ENCODE measurements at places on chromosomes 12 and 14.

- no peak for DNase-seq
These were observed 12.6 kb upstream of the OR8S1 start for GRCh38 chr12:48512855-48513254.

- DNase-seq, result no peak
These were observed 1.3 kb upstream of the LTBP2 start for GRCh38 chr14:74613211-74613914.

GRCh38 chr14:68359837-68360552 lies 432.9 kb downstream of the ZFP36L1 start:
- no peak for DNase-seq

GRCh38 chr14:33859306-33859705 lies 91.6 kb downstream of the EGLN3 start:
- DNase-seq, result no peak

DNA sequence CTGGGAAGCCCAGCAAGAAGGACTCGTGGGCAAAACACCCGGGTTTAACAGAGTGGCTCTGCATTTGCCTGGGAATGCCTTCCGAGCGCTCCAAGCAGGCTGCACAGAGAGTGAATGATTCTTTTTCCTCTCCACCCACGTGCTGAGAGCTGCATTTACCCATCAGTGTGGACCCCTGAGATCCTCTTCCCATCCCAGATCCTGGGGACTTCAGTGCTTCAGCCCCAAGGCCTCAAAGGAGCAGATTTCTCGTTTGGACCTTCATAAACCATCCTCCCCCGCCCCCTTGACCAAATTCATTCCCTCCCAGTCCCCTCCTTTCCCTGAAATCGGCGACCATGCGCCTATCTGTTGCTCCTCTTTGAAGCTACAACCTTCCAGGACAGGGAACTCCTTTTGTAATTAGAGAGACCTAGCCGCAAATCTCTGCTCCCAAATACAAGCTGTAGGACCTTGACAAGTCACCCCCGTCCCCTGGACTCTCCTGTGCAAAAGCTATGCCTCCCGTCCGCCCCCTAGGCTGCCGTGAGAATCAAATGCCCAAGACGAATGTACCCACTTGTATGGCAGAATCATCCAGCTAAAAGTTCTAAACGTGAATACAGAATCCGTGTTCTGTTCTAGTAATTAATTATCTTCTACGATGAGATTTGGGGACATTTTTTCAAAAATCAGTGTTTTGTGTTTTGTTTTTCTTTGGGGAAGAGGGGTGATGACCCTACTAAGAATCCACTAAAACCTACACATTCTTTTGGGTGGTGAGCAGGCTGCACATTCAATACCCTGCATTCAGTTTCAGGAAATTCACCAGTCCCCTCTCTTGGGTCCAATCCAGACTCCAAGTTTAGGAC lies 8.8 kb downstream of the TBX5 start:
- no peak for DNase-seq

- no peak for DNase-seq
These were observed 14.7 kb downstream of the GPR68 start for GRCh38 chr14:91229743-91230200.

- DNase-seq, result no peak
These were observed 44.5 kb downstream of the ASCL4 start for GRCh38 chr12:107818984-107819383.

DNA sequence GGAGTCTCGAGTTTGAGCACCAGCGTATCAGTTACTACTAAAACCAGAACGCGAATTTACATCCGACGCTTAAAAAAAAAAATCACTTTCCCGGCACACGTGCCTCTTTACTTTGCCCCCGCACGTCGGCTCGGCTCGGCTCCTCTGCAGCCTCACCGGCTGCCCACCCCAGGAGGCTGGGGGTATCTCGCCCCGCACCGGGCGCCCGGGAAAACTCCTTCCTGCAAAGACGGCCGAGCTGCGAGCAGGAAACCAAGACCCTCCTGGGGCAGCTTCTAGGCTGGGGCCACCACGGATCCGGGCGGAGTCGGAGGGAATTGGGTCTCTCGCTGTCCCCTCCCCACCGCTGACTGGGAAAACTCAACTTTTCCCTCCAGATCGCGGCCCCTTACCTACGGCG lies 610 bp downstream of the VSIG10 start:
- DNase-seq, result no peak

GRCh38 chr12:58889557-58889956 lies 30.7 kb downstream of the LRIG3 start:
- DNase-seq, result no peak

DNA sequence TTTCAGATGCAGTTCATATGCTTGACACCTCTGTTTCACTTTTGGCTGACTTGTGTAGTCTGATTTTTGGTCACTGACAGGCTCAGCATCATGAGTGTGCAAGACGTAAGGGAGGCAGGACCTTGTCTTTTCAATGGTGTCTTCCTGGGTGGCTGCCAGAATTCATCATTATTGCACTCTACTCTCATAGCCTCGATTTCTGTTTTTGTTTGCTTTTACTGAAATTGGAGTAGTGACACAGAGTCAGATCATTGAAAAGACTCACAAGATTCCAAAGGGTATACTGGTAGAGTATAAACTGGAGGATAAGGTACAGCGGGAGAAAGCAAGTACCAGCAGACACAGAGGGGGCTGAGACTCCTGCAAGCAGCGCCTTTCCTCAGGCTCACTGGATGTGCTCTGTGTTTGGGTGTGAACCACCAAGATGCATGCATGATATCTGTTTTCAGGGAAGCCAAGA lies 126.3 kb upstream of the FGD4 start:
- DNase-seq, result no peak

DNA sequence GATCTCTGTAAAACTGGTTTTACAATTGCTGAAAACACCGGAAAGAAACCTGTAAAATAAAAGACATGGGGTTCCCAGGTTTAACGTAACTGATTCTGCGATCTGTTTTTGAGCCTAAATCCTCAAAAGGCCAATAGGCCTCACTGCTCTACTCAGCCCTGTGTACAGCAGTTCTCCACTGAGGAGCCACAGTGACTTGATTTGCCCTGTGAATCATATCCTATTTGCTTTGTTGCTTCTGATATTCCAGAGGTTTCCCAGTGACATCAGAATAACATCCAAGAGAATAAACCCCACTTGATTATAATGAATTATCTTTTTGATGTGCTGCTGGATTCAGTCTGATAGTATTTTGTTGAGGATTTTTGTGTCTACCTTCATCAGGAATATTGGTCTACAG lies 27.5 kb downstream of the MDM1 start:
- no peak for DNase-seq

- DNase-seq, result no peak
These were observed 860.3 kb downstream of the DIO2 start for GRCh38 chr14:79351011-79351410.

DNA sequence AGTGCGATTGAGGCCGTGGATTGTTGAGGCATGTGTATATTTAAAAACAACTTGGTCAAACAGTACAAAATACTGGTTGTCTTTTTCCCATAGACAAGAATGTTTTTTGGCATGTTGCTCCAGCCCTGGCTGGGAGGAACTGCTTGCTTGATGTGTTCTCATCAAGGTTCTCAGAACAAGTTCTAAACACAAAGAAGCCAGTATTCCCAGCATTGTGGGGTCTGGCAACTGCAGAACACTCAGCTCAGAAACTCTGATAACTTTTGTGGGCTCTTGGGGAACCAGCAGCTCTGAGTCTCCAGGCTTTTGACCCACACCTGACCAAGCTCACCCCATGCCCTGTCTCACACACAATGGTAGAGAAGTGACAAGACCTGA lies 27.1 kb upstream of the DICER1 start:
- no peak for DNase-seq

GRCh38 chr14:34620839-34621238 lies 9.1 kb downstream of the SNX6 start:
- DNase-seq, result no peak

- DNase-seq, result no peak
These were observed 17.8 kb downstream of the POMT2 start for GRCh38 chr14:77302926-77303325.

DNA sequence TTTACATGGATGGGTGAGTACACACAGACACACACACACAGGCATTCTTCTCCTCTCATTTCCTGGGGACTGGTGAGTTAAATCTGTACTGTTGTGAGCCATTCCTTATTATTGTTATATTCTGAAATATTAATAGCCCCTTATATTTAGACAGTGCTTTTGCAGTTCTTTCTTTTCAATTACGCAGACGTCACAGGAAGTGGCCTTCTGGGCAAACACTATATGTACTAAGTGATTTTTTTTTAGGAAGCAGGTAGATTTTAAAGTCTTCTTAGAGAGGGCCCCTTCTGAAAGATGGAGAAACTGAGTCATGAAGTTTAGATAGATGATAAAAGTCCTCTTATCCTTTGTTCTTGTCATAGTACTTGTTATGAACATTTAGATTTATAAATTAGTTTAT lies 1213.6 kb downstream of the VRK1 start:
- no peak for DNase-seq

GRCh38 chr14:104406831-104407230 lies 172.7 kb upstream of the C14orf180 start:
- DNase-seq, result no peak

DNA sequence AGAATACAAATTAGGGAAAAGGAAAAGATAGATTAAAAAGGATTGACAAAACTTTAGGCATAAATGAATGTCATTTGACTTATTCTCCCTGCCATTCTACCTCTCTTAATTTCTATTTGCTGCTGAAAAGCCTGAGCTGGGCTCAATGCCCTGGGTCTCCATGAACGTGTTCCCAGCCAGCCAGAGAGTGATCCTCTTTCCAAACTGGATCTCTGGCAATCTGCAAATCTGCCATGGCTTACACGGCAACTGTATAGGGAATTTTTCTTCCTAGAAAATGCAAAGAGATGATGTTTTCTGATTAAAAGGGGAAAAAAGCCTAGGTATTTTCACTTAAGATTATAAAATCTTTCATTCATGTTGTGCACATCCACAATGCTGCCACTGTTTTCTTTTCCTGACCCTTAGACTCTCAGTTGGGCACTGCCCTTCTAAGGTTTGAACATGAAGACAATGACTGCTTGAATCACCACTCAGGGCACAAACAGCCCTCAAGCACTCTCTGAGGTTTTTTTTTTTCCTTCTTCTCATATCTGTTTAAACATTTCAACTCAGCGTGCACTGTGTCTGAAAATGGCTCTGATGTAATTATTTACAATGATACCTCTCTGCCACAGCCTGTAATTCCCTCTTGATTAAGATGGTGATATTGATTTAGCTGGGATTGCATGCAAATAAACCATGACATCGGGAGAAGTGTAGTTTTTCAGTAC lies 60.3 kb downstream of the DACT1 start:
- DNase-seq, result no peak

DNA sequence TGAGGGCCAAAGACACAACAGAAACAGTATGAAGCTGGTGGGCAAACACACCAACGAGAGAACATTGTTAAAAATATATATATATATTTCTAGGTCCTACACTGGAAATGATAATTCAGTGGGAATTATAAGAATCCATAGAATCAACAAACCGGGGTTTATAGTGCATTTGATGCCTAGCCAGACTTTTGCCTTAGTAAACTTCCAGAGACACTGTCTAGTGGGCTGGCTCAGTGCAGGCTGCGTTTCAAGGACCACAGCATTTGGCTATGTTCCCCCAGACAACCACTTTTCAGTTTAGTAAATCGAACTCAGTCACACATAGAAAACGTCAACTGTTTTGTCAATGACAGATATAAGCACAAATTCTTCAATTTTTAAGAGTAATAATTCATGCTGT lies 41.9 kb downstream of the SLC38A4 start:
- DNase-seq, result no peak

DNA sequence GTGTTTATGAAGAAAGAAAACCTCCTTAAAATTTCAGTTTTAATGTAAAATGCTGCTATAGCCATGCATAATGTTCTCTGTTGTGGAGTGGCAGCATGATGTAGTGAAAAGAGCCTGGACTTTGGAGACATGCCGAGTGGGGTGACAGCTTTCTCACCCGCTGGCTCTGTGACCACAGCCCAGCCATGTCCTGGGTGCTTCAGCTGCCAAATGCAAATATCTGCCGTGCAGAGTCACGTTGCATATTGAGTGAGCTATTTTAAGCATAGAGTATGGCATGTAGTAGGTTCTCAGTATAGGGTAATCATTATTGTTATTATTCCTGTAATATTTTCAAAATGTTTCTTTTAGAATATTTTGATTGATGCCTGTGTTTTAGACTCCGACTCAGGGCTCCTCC lies 15.5 kb upstream of the TCTN2 start:
- DNase-seq, result no peak

GRCh38 chr12:110790301-110790700 lies 47.6 kb upstream of the PPP1CC start:
- DNase-seq, result no peak

- no peak for DNase-seq
These were observed 280.5 kb downstream of the VRK1 start for GRCh38 chr14:97077687-97078086.

All from pancreas (tissue), 10 donors.